K562 (cell line): ENCODE measurements at places on chromosomes 11 and 22. TPM values are rescaled to one million over a fixed set of nuclear protein-coding genes. Genes with fewer than 3 reads are reported as not detected.

The P2RY6 gene
- not detected in 2 replicates for polyA plus RNA-seq

The MMP1 gene
- 0.07 TPM in 1 of 2 replicates, not detected in the other for polyA plus RNA-seq

The CD44 gene
- 2.5 and 5.0 TPM in 2 replicates for polyA plus RNA-seq

DNA sequence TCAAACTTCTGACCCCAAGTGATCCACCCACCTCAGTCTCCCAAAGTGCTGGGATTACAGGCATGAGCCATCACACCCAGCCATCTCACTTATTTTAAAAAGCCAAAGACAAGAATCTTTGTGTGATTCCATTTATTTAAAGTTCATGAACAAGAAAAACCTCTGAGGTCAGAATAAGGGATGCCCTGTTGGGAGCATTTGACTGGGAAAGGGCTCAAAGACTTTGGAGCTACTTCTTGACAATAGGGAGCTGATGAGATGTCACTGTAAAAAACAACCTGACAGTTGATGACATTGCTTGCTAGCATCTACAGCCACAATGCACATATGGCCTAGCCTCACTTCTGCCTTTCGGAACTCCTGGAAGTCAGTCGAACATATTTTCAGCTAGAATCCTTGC is 5.1 kb upstream of the ZNF280B start:
- H3K4me3 ChIP-seq, result no peak overlapping the region
- no peak overlapping the region for H3K27ac ChIP-seq
- DNase-seq, result no peak
- H3K4me1 ChIP-seq, result peaks cover 6% of the 10 kb centered on the region; the same call in 2 of the 3 replicates

- no peak overlapping the region for H3K4me3 ChIP-seq
- H3K27me3 ChIP-seq, result peaks cover 60% of the 10 kb centered on the region
- H3K36me3 ChIP-seq, result no peaks in the 10 kb centered on the region
- H3K4me1 ChIP-seq, result peaks cover 2% of the 10 kb centered on the region; the same call in 2 of the 3 replicates
These were observed 116.0 kb upstream of the TOP3B start for GRCh38 chr22:22098457-22099193.
